BE2C (cell line): ENCODE measurements at places on chromosomes 7 and 10.

DNA sequence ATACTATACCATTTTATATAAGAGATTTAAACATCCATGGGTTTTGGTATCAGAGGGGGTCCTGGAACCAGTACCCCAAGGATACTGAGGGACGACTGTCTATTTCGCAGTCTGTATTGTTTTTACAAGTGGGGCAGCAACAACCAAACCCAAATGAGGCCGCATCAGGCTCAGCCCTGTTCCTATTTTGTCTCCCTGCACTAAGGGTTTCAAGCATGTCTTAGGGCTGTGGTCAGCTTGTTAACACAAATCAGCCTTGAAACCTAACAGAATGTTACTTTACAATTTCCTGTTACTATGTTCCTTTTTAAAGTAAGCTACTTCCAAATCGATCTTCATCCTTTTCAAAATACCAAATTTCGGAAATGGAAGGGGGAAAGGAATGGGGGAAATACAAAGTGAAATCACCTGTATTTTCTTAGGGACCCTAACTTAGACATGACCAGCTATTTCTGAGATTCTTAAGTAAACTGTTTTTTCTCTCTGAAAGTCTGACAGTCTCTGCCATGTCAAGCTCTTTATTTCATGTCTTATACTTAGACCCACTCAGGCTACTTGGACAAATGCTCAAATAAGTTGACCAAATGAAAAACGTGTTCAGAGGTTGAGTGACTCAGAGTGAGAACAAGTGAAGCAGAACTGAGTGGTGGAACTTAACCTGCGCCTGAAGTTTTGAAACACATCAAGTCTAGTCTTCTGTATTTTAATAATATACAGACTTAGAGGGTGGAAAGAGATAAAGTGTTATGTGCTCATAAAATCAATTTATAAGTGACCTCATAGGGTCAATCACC lies 75.8 kb downstream of the C1GALT1 start:
- no peak for DNase-seq

DNA sequence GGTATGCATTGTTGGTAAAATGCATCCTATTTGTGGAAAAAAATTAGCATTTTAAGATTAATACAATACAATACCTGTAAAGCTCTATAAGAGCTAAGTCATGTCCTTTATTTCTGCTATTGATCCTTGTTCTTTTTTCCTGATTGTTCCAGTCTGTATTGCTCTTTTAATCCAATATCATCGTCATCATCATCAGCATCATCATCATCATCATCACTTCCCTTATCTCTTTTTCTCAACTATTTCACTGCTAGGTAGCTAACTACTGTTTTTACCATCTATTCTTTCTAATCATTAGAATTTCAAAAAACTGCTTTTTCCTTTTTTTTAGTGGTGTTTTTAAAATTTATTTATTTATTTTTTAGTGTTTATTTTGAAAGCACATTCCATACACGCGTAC lies 71.2 kb downstream of the ABCC2 start:
- DNase-seq: no peak

- DNase-seq: no peak
These were observed 205.7 kb downstream of the EBF3 start for GRCh38 chr10:129758207-129759021.

DNA sequence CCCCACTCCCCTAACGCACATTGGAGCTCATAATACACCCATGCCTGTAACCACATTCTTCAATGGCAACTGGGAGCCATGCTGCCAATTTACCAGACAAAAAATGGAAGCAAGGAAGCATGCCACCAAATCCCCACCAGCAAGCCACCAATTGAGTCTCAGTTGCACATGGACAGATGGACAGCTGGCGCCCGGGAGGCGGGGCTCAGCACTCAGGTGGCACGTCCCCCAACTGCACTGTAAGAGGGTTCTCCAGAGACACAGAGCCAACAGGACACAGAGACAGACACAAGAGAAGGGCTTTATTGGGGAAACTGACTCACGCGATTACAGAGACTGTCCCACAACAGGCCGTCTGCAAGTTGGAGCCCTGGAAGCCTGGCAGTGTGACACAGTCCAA lies 2.5 kb downstream of the MAD1L1 start:
- DNase-seq: no peak

- no peak for DNase-seq
These were observed 127.7 kb downstream of the JAZF1 start for GRCh38 chr7:28052933-28053332.

GRCh38 chr10:124245191-124245590 lies 151.8 kb upstream of the CHST15 start:
- no peak for DNase-seq

DNA sequence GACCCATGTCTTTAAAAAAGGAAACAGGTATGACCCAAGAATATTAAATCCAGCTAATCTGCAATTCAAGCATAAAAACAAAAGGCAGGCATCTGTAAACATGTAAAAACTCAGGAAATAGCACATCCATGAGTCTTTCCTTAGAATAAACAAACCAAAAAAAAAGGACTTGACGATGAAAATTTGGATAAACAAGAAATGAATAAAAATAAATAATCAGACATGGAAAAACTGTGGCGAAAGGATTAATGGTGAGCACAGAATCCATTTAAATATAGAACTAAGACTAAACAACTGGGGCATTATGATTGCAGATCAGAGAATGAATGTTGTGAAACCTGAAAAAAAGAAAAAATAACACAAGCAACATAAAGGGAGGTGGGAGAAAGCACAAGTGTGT lies 170.1 kb downstream of the DOCK4 start:
- no peak for DNase-seq

DNA sequence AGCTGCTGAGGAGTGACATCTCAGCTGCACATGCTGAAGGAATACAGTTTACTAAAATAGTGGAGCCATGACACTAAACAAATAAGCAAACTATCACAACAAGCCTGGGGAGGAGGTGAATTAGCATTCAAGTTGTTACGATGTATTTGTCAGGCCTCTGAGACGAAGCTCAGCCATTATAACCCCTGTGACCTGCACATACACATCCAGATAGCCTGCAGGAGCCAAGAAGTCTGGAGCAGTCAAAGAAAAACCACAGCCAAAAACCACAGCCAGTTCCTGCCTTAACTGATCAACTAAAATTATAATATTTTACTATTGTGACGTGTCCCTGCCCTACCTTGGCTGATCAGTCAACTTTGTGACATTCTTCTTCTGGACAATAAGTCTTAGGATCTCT lies 68.6 kb downstream of the NSUN6 start:
- no peak for DNase-seq

GRCh38 chr10:110495731-110496552 lies 1.8 kb upstream of the DUSP5 start:
- peak; percentile 41 for DNase-seq

DNA sequence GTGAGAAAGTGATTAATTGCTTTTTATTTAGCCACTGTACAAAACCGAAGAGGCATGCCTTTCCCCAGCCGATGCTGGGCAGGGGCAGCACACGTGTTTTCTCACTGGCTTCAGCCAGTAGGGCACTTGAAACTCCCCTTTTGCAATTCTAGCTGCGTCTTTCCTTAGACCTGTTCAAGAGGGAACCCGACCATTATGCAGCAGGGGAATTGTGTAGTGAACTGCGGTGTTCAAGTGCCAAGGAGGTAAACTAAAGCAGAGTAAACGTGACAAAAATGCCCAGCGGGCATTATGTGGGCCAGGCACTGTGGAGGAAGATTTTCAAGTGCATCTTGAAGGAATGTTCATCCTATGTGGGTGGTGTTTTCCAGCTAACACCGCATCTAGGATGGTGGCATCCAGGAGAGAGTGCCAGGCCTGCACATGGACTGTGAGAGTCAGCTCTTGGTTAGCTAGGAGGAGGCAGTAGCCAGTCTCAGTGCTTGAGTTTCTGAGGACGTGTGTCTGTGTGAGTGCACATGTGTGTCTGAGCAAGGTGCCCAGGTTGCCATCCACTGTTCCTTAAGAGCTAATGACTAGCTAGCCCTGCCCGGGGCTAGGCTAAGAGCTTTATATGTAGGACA lies 3.3 kb downstream of the WIPF3 start:
- no peak for DNase-seq

DNA sequence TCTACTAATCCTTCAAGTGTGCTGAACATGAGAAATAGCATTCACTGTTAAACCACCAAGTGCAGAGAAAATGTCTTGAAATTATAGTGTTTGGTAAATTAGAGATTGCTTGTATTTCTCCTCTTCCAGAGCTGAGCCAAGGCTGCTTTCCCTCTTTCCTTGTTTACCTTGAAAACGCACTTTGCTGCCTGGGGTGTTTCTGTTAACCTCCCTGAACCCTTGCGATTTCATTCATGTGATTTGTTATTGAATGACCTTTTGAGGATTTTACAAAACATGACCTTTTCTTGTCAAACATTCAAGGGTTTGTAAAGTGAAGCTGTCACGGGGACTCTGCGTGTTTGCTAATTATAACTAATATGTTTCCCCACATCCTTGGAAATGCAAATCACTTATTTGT lies 169.4 kb downstream of the LRMDA start:
- DNase-seq: no peak

DNA sequence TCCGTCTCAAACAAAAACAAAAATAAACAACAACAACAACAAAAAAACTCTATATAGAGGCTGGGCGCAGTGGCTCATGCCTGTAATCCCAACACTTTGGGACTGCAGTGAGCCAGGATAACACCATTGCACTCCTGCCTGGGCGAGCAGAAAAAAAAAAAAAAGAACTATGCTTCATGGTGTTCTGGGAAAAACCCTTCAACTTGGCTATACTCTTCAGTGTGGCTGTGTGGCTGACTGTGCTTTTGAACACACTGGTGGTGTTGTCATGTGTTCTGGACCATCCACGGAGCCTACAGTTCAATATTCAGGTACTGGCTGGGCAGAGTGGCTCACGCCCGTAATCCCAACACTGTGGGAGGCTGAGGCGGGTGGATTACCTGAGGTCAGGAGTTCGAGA lies 26.5 kb downstream of the SNX8 start:
- DNase-seq: no peak

DNA sequence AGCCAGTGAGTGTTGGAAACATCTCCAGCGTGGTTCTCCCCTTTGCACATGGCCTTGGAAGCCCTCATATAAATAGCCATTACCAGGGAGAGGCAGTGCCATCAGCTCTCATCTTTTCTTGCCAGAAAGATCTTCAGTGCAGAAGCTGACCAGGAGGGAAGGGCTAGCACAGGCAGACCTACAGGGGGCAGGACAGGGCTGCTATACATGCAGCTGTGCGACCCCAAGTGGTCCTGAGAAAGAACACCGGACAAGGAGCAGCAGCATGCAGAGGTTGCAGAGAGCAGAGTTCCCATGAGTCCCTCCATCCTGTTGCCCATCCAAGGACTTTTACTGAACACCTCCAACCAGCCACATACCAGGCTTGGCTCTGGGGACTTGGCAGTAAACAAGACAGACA lies 17.1 kb downstream of the GRID1 start:
- peak; percentile 74 for DNase-seq

DNA sequence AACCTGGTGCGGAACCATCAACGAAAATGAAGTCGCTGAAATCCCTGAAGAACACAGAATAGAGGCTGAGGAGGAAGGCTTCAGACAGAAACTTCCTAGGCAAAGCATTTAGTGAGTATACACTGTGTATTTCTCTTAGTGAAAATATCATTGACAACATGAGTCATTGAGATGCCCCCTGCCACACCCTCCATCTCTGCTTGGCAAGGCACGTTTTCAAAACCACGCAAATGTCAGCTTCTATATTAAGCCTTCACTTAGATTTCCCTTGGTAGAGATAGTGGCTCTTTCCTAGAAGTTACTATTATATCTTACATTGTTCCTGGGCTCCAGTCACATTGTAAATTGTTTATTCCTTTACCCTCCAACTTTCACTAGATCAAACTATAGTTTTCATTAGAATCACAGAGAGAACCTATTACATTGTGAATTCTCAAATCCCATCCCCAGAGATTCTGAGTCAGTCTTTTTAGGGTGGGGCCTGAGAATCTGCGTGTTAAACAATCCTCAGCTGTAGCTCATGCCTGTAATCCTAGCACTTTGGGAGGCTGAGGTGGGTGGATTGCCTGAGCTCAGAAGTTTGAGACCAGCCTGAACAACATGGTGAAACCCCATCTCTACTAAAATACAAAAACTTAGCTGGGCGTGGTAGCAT lies 4.6 kb upstream of the SKAP2 start:
- DNase-seq: no peak

- peak; percentile 10 for DNase-seq
These were observed 52.8 kb upstream of the PTER start for GRCh38 chr10:16384021-16384420.

DNA sequence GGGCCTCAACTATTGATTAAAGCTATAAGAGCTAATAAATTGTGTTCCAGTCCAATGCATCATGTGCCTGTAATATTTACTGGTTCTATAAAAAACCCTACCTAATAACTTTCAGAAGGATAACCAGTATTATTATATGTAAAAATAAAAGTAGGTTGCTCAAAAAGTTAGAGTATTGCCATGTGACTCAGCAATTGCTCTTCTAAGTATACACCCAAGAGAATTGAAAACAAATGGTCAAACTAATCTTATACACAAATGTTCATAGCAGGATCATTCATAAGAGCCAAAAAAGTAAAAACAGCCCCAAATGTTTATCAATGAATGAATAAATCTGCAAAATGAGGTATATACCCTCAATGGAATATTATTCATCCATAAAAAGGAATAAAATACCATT lies 89.5 kb upstream of the TES start:
- no peak for DNase-seq

DNA sequence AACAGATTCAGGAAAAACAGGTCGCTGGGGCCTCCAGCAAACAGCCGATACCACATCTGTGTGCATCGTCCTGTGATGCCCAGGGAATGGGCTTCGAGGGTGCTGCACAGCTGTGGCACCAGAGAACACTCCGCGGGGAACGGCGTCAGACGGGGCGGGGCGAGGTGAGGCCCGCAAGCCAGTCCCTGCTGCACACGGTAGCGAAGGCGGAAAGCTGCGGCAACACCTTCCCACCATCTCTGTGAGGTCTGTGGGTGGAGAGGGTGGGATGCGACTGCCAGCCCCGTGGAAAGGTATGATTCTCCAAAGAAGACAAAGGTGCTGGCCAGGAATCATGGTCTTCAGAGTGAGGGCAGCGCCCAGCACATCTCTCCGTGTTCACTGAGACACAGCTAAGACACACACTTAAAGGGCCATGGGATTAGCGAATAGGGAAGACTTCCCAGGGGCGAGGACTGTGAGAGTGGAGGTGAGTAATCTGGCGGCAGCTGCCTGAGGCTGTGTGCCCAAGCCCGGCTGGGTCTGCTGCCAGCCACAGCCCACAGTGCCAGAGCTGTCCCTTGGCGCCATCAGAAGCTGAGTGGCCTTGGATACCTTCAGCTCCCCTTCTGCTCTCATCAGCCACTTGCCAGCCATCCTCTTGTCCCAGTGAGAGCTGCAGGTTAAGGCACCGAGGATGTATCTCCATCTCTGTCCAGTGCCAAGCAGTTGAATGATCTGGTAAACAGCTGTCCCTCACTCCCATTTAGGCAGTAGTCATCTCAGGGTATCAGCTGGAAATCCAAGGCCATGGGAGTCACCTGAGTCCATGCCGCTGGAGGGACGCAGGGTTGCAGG lies 17.6 kb downstream of the PRKAG2 start:
- DNase-seq: no peak

DNA sequence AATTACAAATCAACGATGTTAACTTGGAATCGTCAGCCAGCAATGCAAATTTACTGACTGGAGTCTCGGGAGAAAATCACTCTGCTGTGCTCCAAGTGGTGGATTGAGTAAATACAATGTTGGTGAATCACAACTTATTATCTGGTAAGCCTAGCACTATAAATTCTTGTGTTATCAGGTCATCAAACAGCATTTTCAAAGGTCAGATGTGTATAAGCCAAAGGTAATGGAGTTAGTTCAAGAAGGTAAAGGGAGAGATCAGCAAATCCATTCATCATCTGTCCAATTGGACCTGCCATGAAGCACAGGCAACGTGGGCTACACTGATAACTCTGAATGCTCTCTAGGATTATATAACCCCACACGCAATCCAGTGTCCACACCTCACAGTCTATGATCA lies 13.9 kb downstream of the CUBN start:
- DNase-seq: no peak
